ENCODE measurements at places on chromosomes 11 and 22.

DNA sequence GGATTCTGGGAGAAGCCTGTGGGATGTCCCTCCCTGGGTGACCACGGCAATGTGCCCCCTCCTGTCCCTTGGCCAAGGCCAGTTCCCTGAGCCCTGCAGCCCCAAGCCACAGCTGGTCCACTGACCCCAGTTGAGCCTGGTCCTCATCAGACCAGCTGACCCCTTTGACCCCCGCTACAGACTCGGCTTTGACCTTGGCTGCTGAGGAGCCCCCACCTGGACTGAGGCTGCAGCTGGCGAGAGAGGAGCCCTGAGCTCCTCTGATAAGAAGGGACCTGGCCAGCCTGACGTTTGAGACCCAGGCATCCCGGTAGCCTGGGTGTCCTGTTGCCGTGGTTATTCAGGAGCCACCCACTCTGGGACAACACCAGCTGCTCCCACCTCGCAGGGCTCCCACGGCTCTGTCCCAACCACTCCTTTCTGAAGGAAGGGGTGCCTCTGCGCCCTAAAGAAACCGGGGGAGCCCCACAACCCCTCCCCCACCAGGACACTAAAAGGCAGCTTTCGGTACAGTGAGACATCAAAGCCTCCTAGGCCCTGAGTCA lies 3.0 kb downstream of the ASCL2 start:
- no peak for DNase-seq

DNA sequence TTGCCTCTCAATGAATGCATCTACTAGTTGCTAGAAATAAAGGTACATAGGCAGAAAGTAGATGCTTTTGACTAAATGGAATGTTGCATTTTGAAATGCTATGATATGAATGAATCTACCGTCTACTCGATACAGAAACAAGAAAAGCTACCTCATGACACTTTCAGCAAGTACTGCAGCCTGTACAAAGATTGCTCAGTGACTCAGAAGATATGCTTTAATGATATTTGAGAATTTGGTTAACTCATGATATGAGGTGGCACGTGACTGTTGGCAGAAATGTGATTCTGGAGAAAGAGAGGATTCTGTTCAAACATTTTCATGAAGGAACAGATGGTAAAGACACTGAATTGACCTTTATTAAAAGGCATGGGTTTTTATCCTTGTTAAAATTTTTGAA lies 76.0 kb downstream of the HSD17B12 start:
- DNase-seq: no peak

DNA sequence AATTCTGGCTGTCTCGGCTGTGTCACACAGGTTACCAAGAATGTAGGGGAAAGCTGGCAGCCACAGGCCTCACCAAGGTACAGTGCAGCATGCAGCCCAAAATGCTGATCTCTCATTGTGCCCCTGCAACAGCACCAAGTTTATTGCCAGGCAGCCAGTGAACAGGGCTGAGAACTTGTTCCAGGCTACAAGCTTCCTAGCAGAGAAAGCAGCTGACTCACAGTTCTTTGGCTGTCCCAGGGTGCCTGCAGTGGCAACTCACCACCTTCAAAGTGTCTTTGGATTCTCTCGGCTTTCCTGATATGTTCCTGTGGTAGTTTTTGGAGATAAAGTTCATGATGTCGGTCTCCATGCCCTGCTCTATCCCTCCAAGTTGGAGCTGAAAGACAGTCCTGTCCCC lies 719.1 kb upstream of the ANO3 start:
- no peak for DNase-seq

DNA sequence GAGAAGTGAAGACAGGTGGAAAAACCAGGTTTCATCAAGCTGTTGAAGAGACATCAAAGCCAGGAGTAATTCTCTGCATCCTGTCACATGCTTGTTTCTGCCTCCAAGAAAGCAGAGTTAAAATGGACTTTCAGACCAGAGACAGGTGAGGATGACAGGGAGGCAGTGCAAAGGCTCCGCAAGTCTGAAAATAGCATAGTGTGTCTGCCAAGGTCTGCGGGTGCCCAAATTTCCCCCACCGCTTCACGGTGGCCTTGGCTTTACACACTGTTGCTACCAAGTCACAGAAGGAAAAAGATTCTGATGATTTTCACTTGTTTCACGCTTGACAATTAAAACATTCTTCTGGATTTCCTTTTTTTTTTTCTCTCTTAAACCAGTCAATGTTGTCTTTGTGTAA lies 44.2 kb downstream of the SNX19 start:
- no peak for DNase-seq

DNA sequence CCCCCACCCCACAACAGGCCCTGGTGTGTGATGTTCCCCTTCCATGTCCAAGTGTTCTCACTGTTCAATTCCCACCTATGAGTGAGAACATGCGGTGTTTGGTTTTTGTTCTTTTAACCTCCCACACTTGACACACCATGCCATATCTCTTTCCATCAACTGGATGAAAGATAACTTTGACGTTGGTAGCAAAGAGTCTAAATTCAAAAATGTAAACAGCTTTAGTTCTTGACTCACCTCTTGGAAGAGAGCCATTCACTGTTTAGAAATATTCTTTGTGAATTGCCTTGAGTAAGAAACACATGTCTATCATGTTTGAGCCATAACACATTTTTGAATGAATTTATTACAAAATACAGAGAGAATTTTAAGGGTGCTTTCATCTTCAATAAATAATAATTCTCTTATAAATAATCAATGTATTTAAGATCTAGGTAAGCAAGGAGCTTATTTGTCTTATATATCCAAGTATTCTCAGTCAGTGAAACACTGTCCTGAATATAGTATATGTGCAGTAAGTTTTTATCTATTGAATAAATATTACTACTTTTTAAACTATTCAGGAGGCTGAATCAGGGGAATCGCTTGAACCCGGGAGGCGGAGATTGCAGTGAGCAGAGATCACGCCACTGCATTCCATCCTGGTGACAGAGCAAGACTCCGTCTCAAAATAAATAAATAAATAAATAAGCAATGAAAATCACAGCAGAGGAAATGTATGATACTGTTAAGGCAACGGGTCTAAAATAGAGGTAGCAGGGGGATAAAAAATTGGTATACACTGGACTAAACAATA lies 6.7 kb downstream of the CARD18 start:
- no peak for DNase-seq

All from GM06990 (cell line).